ENCODE measurements at places on chromosomes 2 and 18. TPM values are rescaled to one million over a fixed set of nuclear protein-coding genes. Genes with fewer than 3 reads are reported as not detected.

- DNase-seq: no peak
Observed at GRCh38 chr2:84963692-84964405, 7.1 kb upstream of the KCMF1 start.

GRCh38 chr2:172172513-172173173 lies 69.9 kb upstream of the DLX2 start:
- DNase-seq: peak; percentile 93

DNA sequence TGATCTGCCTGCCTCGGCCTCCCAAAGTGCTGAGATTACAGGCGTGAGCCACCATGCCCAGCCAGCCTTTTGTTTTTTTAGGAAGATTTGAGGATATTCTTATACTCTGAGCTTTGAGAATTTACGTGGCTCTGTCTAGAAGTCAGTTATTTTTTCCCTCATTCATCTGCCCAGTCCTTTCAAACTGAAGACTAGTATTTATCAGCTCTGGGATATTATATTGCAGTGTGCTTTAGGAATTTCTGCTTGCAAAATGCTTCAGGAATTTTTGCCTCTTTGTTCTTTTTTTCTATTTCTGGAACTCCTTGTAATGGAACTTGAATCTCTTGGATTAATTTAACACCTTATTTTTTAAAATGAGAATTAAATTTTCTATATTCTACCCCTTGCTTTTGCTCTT lies 22.6 kb downstream of the ACSL3 start:
- DNase-seq: no peak

- no peak for DNase-seq
Observed at GRCh38 chr18:21451851-21452250, 148.7 kb downstream of the ESCO1 start.

Gene EMILIN2
- total RNA-seq: 7.5 TPM

- no peak for DNase-seq
Observed at GRCh38 chr2:3503483-3503882, 15.8 kb downstream of the ADI1 start.

DNA sequence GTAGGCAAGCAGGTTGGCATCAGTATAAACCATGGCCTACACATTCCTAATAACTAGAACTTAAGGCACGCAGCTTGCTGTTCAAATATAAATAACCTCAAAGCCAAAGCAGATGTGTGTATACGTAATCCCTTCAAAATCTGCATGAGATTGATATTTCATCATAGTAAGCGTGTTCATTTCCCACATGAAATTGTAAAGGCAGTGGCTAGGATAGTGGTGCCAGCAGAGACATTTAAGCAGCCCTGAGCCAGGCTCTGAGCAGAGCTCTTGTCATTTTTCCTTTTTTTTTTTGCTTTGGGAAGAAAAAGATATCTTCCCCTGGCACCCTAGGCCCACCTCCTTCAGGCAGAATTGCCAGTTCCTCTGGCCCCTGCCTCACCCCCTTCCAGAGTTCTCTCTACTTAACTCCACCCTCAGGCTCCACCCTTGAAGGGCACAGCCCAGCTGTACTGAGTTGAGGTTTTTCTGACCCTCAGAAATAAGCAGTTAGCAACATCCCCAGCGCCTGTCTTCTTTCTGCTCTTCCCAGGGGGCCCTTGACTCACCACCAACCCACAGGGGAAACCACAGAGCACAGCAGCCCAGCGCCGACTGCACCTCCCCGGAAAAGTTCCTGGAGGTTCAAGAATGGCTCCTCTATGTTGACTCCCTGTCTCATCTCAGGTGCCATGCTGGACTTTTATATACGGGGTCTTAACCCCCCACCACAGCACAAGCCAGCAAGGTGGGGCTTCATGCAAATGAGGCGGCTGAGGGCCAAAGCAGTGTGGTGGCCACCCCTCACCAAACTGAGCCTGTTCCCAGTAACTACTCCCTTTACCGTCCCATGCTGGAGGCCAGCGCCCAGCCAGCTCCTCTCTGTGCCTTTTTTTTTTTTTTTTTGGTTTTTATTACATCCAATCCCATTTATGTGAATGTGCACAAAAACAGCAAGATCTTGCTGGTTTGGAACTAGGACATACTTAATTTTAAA lies 84.7 kb downstream of the EHD3 start:
- DNase-seq: no peak

- no peak for DNase-seq
Observed at GRCh38 chr2:204452464-204453023, 92.7 kb upstream of the PARD3B start.

Data from H1 (cell line).